Fibroblast of the aortic adventitia (primary cell): ENCODE measurements at places on chromosomes 7 and 10.

GRCh38 chr10:128854963-128855362, 612.1 kb upstream of the MGMT start:
- DNase-seq, result no peak

DNA sequence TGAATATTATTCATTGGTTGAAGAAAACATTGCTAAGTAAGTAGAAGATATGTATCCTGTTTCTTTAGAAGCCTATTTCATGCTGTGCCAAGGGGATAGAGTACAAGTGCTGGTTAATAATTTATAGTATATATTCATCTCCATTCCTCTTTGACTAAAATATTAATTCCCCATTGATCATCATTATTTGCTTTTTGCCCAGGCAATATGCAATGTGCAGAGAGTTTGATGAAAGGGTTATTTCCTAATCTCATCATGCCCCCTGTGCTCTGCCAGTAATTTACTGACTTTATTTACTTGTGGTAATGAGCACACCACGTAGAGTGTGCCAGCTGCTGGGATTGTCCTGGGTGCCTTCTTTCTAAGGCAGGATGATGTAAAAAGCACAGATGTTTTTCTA, 180.9 kb downstream of the REEP3 start:
- DNase-seq, result no peak

DNA sequence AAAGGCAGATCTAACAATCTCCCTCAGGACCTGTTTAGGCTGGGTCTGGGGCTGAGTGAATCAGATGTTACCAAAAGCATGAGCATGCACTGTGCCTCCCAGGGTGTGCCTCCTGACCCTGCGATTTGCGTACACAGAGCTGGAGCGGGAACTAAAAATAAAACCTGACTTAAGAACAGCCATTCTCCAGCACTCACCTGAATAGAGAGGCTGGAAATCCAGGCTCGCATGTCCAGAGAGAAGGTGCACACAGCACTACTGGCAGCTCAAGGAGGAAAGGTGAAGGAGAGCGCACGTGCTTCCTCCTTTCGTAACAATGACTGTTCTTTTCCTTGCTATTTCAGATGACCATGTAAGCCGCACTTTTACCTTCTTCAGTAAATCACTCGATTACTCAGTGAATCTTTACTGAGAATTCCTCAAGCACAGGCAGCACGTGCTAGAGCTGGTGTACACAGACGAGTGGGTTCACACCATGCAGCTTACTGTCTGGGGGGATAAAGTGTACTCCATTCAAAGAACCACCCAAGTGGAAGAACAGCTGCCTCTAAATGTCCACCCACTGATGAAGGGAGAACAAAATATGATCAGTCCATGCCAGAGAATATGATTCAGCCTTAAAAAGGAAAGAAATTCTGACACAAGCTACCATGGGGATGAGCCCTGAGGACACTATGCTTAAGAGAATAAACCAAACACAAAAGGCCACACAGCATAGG, 45.6 kb downstream of the SFMBT2 start:
- DNase-seq, result no peak

- DNase-seq, result no peak
These were observed 33.2 kb downstream of the SEMA3A start for GRCh38 chr7:84161398-84161797.

DNA sequence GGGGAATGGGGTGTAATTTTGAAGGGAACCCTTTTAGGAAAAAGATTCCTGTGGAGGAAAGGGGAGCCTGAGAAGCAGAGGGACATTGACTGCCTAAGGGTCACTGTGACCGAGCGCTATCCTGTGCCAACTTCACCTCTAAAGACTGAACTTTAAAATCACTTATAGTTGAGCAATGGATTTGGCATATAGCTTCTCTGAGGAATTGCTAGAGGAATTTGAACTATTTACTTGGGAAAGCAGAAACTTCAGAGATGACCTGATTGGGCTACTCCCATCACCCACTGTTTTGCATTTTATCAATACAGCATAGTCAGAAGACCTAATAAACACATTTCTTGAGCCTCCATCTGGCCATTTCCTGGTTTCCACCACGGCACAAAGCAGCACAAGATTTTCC, 23.7 kb upstream of the WNT16 start:
- DNase-seq, result peak; percentile 50

DNA sequence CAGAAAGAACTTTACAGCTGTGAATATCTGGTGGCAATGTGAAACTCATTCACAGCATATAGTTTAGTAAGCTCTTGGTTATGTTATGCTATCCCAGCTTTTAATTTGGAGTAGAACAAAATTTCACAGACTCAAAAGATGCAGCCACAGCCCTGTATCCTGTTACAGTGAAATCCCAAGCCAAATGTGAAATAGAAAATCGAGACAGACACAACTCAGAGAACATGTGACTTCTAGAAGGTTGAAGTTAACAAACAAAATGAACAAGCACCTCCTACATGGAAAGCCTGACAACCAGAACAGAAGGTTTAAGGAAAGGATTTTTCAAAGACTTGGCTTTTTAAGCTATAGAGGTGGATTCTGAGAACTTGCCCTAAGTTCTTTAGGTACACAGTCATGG, 39.6 kb downstream of the JAZF1 start:
- no peak for DNase-seq

DNA sequence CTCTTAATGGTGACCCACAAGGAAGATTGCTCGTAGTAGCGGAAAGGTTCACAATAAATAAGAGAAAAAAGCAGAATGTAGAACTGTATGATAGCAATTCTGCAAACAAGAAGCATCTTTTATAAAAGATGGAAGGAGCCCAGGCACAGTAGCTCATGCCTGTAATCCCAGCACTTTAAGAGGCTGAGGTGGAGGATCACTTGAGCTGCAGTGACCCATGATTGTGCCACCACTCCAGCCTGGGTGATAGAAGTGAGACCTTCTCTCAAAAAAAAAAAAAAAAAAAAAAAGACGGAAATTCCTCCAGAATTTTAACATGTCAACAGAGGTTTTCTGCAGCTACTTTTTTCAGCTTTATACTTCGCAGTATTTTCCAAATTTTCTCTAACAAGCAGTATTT, 13.2 kb downstream of the GATAD1 start:
- no peak for DNase-seq

- no peak for DNase-seq
These were observed 10.2 kb downstream of the CPA1 start for GRCh38 chr7:130390486-130390885.

DNA sequence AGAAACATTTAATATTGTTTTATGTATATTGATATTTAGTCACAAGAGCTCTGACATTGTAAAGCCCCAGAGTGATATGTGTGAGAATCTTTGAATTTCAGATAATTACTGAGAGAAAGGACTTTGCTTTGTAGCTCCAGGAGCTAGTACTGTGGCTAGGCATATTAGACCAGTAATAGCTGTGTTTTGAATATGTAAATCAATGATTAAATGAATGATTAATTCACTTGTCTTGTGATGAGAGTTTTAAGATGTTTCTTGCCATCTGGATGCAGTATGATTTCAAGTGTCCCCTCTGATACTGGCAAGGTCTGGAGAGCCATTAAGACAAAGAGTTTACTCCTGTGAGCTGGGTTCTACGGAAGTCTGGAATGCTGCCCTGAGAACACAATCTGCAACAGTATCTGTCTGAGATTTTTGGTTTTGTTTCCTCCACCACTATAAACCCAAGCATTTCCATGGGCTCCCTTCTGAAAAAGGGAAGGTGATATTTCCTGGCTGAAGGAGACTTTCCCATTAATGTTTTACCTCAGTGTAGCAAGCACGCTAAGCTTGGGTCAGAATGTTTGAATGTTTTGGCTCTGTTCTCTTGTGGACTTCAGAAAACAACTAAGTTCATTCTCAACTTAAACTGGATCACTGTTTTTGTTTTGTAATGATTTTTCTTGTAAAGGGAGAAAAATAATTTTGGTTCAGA, 61.3 kb upstream of the BICC1 start:
- DNase-seq, result peak; percentile 23

DNA sequence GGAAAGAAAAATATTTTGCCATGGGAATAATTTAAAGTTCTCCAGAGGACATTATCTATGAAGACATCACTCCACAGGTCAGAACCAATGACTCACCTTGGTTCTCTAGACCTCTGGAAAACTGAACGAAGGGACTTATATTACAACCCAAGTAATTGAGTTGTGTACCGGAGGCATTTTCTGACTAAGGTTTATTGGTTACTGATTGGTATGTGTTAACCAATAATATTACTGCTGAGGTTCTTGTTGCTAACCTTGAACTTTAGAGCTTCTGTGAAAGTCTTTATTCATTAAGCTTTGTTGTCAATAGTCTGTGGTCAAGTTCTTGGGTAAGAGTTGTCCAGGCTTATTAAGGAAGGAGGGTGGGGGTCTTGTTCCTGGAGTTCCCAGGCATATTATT, 78.1 kb upstream of the MTPN start:
- no peak for DNase-seq

GRCh38 chr10:79001082-79001885, 67.5 kb upstream of the ZMIZ1 start:
- DNase-seq, result peak; percentile 27

DNA sequence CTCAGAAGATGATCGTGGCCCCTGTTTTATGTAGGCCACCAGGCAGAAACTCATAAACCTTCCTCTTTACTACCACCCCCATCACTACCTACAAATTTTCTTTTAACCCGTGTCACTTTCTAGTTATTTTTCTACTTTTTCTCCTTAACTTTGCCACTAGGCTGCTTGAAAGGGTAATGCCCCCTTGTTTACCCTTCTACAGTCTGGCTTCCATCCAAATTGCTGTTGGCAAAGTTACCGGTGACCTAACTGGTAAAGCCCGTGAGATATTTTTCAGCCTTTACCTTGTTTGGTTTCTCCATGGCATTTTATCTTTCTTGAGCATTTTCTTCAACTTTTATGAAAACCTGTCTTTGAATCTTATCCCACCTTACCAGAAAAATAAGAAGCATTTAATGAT, 153.0 kb downstream of the WNT2 start:
- no peak for DNase-seq

GRCh38 chr7:155360495-155361345, 63.0 kb downstream of the INSIG1 start:
- no peak for DNase-seq

DNA sequence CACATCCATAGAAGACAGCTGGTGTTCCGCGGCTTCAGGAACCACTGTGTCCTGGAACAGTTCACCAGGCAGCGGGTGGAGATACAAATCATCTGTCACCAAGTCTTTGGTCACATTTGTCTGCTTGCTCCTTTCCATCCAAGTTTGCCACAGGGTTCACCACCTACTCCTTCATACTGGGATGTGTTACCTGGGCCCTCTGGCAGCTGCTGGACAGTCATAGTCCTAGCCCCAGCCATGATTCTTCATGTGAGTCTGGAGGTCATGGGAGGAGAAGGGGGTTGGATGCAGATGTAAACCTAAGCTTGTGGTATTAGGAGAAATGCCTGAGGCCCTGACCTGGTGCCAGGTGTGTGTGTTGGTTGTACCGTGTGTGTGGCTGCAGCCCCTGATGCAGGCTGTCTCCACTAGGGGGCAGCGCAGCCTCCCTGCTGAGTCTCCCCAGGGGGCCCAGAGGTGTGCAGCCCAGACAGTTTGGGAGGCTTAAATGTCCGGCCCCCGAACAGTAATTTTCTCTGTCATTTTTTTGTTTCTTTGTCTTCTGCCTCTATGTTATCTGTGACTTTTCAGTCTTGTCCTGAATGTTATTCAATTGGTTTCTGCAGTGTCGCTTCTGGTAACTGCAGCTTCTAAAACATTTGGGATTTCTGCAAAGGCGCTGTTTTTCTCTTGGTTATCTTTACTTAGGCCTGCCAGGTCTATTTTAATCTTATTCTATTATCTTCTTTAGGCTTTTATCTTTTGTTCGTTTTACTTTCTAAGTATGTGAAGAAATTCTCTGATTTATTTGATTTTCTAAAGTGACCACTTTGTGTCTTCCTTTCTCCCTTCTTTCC, 14.8 kb downstream of the NPS start:
- no peak for DNase-seq

DNA sequence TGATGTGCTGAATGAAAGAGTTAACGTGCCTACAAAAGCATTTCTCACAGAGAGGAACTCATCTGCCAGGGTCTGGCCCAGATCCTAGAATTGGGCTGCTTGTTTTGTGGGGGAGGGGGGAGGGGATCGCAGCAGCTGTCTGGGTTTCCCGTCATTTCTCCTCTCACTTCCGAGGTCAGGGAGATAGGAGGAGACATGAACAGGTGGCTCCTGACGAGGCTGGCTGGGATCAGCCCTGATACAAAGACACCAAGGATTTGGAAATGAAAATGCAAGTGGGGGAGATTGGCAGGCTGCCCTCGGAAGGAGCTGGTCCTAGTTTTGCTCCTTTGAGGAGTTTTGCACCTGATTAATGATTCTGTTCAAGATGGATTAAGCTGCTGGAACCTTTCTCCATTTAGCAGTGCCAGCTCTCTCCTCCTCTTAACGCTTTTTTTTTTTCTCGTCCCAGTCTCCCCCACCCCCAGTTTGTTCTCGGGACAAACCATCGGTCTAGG, 86.8 kb upstream of the KMT2C start:
- DNase-seq, result peak; percentile 60

GRCh38 chr10:86068231-86069054, 298.2 kb downstream of the GRID1 start:
- no peak for DNase-seq

DNA sequence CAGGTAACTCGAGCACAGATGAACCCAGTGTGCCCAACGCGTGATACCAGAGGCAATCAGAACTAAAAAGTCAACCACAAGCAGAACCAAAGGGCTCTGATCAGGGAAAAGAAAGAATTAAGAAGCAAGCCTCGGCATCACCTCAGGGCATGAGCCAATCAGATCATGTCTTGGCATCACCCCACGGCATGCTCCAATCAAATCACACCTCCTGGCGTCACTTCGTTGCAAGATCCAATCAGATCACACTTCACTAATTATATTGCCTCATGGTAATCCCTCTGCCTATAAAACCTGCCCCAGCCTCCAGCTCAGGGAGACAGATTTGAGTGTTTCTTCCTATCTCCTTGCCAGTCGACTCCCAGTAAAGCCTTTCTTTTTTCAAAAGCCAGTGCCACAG, 46.8 kb downstream of the TYW1B start:
- no peak for DNase-seq

DNA sequence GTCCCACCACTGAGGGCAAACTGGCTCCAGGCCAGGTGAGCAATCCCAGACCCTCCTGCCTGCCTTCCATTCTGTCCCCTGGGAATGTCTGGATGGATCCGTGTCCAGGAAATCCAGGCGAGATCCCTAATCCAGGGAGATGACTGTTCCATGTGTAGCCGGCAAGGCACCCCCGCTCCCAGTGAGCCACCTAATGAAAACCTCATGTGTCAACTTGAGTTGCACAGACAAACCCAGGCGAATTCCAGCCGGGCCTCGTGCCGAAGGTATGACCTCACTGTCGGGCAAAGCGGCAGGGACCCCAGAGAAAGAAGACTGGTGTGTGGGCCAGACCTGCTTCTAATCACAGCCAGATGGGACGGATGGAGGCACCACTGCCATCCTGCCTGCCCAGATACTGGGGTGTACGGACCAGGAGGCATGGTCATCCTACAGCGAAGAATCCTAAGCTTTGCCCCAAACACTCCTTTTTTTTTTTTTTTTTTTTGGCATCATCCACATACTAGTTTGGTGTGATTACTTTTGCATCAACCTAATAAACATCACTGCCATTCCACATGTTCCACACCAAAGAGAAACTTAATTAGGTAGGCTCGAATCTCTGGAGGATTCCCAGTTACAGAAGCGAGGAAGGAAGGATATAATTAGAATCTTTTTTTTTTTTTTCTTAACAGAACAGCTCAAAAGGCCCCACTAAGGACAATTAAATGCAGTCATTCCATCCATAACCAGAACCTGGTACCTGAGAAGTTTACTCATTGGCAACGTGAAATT, 313.1 kb downstream of the CALN1 start:
- no peak for DNase-seq

- no peak for DNase-seq
These were observed 41.8 kb upstream of the MKI67 start for GRCh38 chr10:128167926-128168520.
